Activated T-cell treated with anti-CD3 and anti-CD28 coated beads, Interleukin-2, amount 50 U/mL, for 24 hours (primary cell): ENCODE measurements at places on chromosomes 1 and 21.

DNA sequence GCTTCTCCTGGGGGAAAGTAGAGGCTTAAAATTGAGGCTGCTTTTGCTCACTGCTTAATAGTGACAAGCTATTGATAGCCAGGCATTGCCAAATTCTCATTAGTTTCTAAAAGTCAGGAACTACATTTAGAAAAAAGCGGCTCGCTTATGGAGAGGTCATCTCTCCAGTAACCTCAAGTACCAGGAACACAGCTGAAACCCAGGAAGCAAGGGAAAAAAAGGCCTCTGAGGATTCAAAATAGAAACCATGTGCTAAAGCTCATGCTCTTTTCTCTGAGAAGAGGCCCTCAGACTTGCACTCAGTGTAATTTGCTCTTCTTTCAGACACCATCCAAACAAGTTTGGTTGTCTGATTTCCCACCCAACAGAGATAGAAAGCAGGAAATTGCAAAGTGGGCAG lies 261.4 kb upstream of the USP25 start:
- peaks cover 9% of the 10 kb centered on the region for H3K27me3 ChIP-seq
- H3K4me3 ChIP-seq = no peak overlapping the region
- no peaks in the 10 kb centered on the region for H3K36me3 ChIP-seq
- no peak for DNase-seq

DNA sequence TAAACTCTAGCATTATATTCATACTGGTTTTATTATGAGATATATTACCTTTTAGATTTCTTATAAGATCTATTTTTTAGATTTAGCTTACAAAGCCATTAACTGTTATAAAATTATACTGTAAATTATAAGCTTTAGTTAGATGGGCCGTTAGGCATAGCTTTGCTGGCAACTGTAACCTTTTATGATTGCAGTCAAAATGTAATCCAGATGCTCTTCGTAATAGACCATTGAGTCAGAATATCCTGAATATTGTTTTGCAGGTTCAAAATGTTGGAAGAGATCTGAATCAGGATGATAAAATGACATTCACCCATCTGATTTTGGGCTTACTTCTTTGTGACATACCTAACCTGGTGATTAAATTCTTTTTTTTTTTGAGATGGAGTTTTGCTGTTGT lies 20.9 kb downstream of the ITSN1 start:
- H3K27ac ChIP-seq = no peak overlapping the region
- no peak overlapping the region for H3K4me3 ChIP-seq
- DNase-seq = no peak
- no peaks in the 10 kb centered on the region for H3K27me3 ChIP-seq
- no peaks in the 10 kb centered on the region for H3K4me1 ChIP-seq
- no peaks in the 10 kb centered on the region for H3K36me3 ChIP-seq

DNA sequence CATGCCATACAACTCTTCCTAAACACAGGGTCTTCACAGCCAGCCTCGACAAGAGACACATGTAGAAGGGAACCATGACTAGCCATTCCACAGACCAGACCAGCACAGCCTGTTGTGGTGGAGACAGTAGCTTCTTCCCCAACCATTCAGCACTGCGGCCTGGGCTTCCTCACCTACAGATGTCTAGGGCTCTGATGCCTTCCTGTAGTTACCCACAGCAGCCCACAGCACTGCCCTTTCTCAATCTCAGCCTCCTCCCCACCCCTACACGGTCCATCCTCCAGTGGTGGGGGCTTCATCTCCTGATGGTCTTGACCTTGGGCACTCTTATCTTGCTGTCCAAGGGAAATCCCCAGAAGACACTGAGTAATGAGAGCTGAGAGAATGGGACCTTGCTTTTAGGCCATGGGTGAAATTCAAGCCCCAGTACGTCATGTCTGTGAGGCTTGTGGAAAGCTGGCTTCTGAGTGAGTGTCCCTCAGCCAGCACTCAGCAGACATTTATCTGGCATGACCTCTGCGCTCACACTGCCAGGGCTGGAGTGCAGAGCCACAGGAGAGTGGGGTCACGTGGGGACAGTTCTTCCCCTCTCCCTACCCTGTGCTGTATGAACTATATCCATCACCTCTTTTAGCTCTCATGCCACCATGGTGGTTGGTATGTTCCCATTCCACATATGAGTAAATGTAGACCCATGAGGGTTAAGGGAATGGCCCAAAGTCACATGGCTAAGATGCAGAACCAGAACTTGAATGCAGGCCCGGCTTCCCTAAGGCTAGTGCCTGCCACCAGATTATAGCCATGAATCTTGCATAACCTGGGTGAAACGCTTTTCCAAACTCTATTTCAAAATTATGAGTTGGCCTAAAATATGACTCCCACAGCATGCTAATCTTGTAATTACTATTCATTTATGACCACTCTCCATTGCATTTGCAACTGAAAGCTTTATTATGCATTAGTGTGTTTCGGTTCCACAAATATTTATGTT lies 104.7 kb downstream of the HIVEP3 start:
- no peak overlapping the region for H3K27ac ChIP-seq
- no peak for DNase-seq
- H3K27me3 ChIP-seq = no peaks in the 10 kb centered on the region
- H3K4me3 ChIP-seq = no peak overlapping the region

- DNase-seq = no peak
- H3K36me3 ChIP-seq = no peaks in the 10 kb centered on the region
- H3K4me3 ChIP-seq = no peak overlapping the region
Measured at GRCh38 chr21:16002874-16003466, 273.2 kb downstream of the USP25 start.

DNA sequence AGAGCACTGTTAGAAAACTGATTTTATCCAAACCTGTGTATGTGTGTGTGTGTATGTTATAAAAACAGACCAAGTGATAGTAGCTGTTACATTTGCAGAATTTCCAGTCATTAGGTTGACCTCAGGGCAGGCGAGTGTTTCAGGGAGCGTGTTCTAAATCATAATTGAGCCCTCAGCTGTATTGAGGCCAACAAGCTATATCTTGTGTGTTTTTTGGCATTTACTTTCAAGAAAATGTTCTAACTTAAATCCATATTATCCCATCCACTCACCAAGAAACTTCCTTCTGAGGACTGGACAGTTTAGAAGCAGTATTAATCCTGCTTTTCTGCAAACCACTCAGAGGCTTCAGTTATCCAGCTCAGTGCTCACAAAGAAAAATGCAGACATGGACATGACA lies 12.0 kb downstream of the DDAH1 start:
- peaks cover 20% of the 10 kb centered on the region for H3K27me3 ChIP-seq
- no peak overlapping the region for H3K27ac ChIP-seq
- H3K36me3 ChIP-seq = no peaks in the 10 kb centered on the region
- no peak overlapping the region for H3K4me3 ChIP-seq
- DNase-seq = no peak

DNA sequence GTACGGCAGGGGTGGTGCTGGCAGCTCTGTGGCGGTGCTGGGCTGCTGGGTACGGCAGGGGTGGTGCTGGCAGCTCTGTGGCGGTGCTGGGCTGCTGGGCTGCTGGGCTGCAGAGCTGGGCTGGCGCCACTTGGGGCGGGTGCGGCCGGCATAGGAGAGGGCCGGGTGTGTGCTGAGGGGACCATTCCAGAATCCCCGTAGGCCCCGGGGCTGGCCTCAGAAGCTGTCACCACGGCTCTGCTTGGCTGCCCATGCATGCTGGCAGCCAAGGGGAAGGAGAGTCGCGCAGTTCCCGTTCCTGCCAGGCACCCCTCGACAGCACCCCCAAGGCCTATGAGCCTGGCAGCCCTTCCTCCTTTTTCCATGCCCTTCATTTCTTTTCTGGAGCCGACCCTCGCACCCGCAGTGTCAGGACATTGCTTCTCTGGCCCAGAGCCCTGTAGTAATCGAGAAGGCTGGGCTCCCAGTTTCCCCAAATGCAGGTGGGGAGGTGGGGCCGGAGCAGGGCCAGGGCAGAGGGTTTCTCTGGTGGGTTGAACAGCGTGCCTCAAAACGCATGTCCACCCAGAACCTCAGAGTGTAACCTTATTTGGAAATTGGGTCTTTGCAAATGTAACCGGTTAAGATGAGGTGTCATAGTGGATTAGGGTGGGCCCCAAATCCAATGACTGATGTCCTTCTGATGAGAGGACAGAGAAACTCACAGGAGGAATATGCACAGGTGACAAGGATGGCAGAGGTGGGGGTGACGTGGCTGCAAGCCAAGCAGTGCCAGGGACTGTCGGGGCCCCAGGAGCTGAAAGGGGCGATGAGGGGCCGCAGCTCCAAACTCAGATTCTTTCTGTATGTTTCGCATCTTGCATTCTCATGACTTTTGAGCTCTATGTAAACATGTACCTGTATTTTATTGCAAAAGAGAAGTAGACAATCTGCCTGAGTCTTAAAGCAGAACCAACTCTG lies 71.0 kb upstream of the ACTRT2 start:
- no peak overlapping the region for H3K27ac ChIP-seq
- no peaks in the 10 kb centered on the region for H3K36me3 ChIP-seq
- no peak for DNase-seq
- H3K27me3 ChIP-seq = peaks cover 26% of the 10 kb centered on the region

DNA sequence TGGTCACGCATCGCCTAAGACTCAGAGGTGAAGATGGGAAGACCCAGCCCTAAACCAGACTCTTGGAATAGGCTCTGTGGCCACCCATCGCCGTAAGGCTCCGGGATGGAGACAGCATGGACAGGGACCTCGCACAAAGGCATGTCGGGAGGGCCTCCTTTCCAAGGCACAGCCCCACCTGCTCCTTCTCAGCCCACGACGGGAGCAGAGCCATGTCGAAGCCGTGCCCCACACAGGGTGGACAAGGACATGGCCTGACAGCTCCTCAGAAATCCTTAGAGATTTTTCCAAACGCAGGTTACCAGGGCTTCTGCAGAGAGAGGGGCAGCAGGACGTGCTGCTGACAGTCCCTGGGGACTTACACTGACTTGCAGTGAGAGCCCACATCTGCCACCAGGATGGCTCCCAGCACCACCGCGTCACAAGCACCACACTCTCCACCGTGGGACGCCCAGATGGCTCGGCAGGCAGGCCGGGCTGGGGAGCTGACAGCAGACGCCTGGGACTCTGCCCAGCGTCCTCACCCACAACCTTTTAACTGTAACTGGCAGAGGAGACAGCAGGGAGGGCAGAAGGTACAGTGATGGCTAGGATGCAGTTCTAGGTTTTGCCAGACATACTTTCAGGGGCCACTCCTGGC lies 12.0 kb downstream of the SSU72 start:
- no peak overlapping the region for H3K4me3 ChIP-seq
- H3K27ac ChIP-seq = peak overlapping the region; percentile 44
- peaks cover 90% of the 10 kb centered on the region for H3K36me3 ChIP-seq
- H3K4me1 ChIP-seq = peaks cover 19% of the 10 kb centered on the region

DNA sequence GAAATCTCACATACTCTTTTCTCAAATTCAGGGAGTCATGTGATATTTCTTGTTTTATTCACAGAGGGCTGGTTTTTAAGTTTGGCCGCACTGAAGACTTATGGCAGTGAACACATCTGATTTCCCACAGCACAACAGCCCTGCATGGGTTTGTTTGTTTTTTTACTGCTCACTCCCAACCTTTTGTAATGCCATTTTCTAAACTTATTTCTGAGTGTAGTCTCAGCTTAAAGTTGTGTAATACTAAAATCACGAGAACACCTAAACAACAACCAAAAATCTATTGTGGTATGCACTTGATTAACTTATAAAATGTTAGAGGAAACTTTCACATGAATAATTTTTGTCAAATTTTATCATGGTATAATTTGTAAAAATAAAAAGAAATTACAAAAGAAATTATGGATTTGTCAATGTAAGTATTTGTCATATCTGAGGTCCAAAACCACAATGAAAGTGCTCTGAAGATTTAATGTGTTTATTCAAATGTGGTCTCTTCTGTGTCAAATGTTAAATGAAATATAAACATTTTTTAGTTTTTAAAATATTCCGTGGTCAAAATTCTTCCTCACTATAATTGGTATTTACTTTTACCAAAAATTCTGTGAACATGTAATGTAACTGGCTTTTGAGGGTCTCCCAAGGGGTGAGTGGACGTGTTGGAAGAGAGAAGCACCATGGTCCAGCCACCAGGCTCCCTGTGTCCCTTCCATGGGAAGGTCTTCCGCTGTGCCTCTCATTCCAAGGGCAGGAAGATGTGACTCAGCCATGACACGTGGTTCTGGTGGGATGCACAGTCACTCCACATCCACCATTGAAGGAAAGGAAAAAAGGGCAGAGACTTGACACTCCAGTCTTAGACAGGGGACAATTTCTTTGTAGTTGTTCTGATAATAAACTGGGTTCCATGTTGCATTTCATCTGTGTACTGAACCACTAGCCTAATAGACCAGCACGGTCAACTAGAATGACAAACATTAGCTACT lies 22.8 kb downstream of the TMEM50A start:
- H3K4me3 ChIP-seq = no peak overlapping the region
- H3K27me3 ChIP-seq = no peaks in the 10 kb centered on the region

- H3K27me3 ChIP-seq = no peaks in the 10 kb centered on the region
- H3K4me1 ChIP-seq = peaks cover 9% of the 10 kb centered on the region
- no peak overlapping the region for H3K27ac ChIP-seq
- H3K36me3 ChIP-seq = peaks cover 91% of the 10 kb centered on the region
- no peak overlapping the region for H3K4me3 ChIP-seq
- no peak for DNase-seq
Measured at GRCh38 chr1:228249513-228250305, 41.9 kb downstream of the OBSCN start.

GRCh38 chr1:176469450-176470010 lies 6.6 kb downstream of the PAPPA2 start:
- no peak for DNase-seq
- H3K4me1 ChIP-seq = no peaks in the 10 kb centered on the region
- peaks cover 10% of the 10 kb centered on the region for H3K27me3 ChIP-seq
- H3K4me3 ChIP-seq = no peak overlapping the region

DNA sequence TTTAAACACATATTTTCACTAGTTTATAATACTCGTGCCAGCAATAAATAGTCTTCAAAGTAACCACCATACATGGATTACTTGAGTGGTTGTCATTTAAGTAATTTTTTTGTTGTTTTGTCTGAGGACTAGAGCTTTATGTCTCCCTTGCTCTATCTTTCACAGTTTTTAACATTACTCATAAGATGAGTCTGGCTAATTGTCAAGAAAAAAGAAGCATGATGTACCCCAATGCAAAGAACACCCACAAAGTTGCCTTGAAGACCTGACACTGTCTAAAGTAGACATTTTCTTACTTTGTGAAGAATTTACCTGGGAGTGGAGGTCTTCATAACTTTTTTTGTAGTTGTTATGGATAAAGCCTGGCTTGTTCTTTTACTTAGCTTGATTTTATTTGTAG lies 210.4 kb upstream of the BRINP3 start:
- H3K4me1 ChIP-seq = no peaks in the 10 kb centered on the region
- no peaks in the 10 kb centered on the region for H3K27me3 ChIP-seq
- no peaks in the 10 kb centered on the region for H3K36me3 ChIP-seq
- H3K4me3 ChIP-seq = no peak overlapping the region

DNA sequence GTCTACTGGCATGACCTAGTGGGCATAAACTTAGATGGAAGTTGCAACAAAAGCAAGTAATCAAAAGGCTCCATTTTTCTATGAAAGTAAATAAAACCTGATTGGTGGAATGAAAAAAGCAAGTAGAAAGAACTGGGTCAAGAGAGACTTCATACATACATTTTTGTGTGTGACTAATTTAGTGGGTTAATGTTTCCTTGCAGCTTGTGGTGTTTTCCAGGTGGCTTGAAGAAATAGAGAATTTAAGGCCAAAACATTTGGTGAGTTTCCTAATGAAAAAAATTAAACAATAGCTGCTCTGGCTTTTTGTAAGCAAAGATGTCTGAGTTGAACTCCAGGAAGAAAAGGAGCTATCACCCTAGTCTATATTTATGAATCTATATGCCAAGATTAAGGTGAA lies 71.0 kb downstream of the ZC3H11B start:
- no peaks in the 10 kb centered on the region for H3K27me3 ChIP-seq
- H3K36me3 ChIP-seq = no peaks in the 10 kb centered on the region
